ENCODE measurements at places on chromosomes 2 and 18. TPM values are rescaled to one million over a fixed set of nuclear protein-coding genes. Genes with fewer than 3 reads are reported as not detected.

MAL gene
- total RNA-seq: 127 TPM

CDK15 gene
- total RNA-seq: not detected

DNA sequence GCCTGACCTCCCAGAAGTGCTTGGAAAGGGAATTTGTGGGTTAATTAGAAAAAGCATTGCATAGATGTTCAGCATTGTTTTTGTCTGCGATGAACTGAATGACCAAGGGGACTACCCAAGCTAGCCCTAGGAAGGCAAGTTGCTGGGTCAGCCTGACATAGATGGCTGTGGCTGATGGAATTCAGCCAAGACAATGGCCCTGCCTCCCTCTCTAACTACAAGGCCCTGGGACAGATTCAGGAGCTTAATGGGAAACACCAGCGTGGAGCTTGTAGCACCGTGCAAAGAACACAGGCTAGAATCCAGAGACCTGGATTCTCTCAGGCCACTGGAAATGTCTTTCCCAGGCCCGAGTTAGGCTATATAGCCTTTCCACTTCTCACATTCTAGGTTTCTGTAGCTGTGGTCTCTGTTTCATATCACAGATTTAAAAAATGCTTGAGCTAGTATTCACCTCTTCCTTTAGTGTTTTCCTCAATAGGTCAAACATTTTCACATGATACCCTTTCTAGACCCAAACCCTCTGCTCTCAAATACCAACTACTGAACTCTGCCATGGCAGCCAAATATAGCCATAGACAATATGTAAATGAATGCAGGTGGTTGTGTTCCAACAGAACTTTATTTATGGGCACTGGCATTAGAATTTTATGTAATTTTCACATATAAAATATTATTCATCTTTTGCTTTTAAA, 294.3 kb upstream of the MEX3C start:
- peaks cover 41% of the 10 kb centered on the region for H3K27me3 ChIP-seq
- H3K4me1 ChIP-seq: no peaks in the 10 kb centered on the region
- no peak overlapping the region for H3K4me3 ChIP-seq
- no peak for DNase-seq
- H3K27ac ChIP-seq: no peak overlapping the region

DNA sequence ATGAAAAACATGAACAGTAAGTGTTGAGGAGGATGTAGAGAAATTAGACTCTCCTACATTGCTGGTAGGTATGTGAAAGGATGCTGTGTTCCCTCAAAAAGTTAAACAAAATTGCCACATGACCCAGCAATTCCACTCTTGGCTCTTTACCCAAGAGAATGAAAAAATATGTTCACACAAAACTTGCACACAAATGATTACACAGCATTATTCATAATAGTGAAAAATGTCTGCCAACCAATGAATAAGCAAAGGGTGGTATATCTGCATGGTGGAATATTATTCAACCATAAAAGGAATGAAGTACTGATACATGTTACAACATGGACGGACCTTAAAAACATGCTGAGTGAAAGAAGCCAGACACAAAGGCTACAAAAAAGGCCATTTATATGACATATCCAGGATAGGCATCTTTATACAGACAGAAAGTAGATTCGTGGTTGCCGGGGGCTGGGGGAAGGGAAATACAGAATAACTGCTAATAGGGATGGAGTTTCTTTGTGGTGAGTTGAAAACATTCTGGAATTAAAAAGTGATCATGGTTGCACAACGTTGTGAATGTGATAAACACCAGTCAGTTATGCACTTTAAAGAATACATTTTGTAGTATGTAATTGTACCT, 85.4 kb upstream of the MYO3B start:
- no peaks in the 10 kb centered on the region for H3K27me3 ChIP-seq
- H3K36me3 ChIP-seq: no peaks in the 10 kb centered on the region
- no peak for DNase-seq
- H3K27ac ChIP-seq: no peak overlapping the region

GRCh38 chr2:199288424-199288823, 169.3 kb downstream of the SATB2 start:
- H3K27ac ChIP-seq: no peak overlapping the region
- H3K36me3 ChIP-seq: no peaks in the 10 kb centered on the region
- H3K4me3 ChIP-seq: no peak overlapping the region
- H3K27me3 ChIP-seq: no peaks in the 10 kb centered on the region
- no peak for DNase-seq

ANTXR1 gene
- total RNA-seq: not detected

DNA sequence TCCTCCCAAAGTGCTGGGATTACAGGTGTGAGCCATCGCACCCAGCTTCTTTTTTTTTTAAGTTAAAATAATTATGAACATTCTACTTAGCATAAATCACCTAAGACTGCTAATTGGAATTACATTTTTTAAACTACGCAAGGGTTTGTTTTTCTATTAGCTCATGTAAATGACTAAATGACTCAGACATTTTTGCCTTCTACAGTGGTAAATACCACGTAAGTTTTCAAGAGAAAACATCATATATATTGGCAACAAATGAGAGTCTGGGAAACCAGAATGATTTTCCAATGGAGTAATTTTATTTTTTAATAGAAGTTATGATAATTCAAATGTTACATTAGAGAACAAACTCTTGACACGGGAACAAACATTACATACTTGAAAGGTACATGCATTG, 259.0 kb downstream of the ZNF385B start:
- no peak overlapping the region for H3K27ac ChIP-seq
- no peaks in the 10 kb centered on the region for H3K4me1 ChIP-seq
- H3K36me3 ChIP-seq: no peaks in the 10 kb centered on the region
- H3K27me3 ChIP-seq: no peaks in the 10 kb centered on the region

DNA sequence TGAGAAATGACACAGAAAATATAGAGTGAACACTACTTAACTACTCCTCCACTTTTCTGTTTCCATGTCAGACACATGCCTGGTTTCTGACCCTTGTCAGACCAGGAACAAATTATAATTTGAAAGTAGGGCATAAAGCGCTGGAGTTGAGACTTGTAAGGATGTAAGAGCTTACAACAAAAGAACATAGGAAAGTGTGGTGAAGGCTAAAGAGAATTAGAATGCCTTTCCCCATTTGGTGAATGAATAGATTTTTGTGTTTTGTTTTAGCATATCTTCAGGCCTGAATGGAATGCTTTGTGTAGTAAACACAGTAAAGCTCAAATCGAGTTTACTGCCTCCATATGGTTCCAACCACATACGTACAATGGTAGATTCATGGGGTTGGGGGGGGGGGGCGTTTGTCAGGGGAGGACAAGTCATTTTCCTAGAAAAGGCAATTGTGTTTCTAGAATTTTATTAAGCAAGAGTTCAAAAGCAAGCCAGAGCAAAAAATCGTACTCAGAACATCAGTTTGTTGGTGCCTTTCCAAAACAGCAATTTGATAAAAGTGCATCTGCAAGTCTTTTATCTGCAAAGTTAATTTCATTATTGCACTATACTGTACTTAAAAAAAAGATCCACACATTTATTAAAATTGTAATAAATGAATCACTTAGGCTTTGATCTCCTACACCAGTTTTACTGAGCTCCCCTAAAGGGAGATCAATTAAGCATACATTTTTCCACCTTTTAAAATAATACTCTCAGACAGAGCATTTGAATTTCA, 30.9 kb downstream of the NRXN1 start:
- H3K4me1 ChIP-seq: no peaks in the 10 kb centered on the region
- H3K27ac ChIP-seq: no peak overlapping the region
- no peak for DNase-seq
- H3K36me3 ChIP-seq: no peaks in the 10 kb centered on the region
- no peak overlapping the region for H3K4me3 ChIP-seq

- peaks cover 2% of the 10 kb centered on the region for H3K36me3 ChIP-seq
Observed at GRCh38 chr2:159046966-159047365, 78.5 kb downstream of the TANC1 start.

GRCh38 chr18:43863180-43863579, 585.9 kb upstream of the SYT4 start:
- H3K4me1 ChIP-seq: no peaks in the 10 kb centered on the region
- no peaks in the 10 kb centered on the region for H3K36me3 ChIP-seq
- DNase-seq: no peak
- no peaks in the 10 kb centered on the region for H3K27me3 ChIP-seq
- H3K27ac ChIP-seq: no peak overlapping the region

DNA sequence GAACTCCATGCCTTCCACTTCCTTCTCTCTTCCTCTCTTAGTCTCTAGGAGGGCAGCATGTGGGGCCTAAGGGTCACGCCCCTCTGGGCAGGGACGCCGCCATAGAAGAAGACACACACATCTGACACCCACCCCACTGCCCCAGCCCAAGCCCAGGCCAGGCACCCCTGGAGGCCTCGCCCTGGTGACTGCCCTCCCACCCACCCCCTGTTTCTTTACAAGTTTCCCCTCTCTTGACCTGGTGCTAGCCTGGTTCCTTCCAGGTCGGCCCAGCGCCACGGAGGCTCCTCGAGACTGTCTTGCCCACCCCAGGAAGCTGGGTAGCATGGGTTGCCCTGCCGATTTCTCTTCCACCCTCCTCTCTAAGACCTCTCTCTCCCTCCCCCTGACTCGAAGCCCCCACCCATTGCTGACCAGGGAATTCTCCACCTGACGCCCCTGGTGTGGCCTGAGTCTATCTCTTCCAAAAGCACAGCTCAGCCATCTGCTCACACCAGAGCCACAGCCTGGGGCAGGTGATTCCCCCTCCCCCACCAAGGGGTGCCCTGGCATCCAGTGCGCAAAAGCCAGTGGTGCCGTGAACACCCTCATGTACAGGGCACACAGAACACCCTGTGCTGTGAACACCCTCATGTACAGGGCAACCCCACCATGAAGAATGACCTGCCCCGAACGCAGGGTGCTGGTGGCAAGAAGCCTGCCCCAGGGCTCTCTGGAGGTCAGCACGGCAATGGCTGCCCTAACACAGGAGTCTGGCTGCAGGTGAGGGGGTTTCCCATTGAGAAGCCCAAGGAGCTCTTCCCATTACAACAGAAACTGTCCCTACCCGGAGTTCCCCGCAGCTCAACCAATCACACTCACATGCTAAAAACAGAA, 13.5 kb upstream of the SALL3 start:
- H3K27me3 ChIP-seq: peaks cover 29% of the 10 kb centered on the region
- H3K4me3 ChIP-seq: no peak overlapping the region

MYO5B gene
- total RNA-seq: 0.12 TPM

DNA sequence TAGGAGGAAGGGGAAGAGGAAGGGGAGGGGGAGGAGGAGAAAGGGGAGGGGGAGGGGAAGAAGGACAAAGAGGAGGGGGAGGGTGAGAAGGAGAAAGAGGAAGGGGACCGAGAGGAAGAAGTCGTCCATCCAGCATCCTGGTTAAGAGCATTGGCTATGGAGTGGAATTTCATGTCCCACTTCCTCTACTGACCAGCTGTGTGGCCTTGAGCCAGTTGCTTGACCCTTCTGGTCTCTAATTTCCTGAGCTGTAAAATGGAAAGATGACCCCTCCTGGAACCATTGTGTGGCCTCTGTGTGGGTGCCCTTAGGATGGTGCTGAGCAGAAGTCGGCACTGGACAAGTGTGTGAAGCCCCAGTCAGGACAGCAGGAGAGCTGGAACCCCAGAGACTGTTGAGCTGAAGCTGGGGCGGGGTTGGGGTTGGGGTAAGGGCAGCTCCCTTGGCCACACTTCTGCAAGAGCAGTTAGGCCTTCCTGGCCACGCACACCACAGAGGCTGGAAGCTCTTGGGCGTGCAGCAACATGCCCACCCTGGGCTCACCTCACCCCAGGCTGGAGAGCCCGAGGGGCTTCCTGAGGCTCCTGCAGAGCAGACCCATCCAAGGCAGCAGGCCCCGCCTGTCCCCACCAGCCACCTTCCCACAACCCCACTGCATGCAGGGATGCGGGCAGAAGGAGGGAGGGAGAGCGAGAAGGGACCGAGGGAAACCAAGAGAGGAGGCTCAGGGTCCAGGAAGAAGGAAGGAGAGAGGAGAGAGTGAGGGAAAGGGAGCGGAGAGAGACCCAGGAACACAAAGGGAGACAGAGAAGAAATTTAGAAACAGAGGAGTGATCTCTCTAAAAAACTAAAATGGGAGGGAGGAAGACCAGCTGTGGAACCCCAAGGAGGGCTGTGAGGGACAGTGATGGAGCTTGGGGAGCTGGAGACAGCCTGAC, 16.2 kb downstream of the ADRA2B start:
- peaks cover 5% of the 10 kb centered on the region for H3K27me3 ChIP-seq
- H3K4me3 ChIP-seq: no peak overlapping the region
- no peaks in the 10 kb centered on the region for H3K4me1 ChIP-seq
- no peak for DNase-seq
- no peak overlapping the region for H3K27ac ChIP-seq
- no peaks in the 10 kb centered on the region for H3K36me3 ChIP-seq

DRC1 gene
- total RNA-seq: not detected

- no peaks in the 10 kb centered on the region for H3K4me1 ChIP-seq
- peaks cover 14% of the 10 kb centered on the region for H3K27me3 ChIP-seq
- no peak overlapping the region for H3K27ac ChIP-seq
- H3K4me3 ChIP-seq: no peak overlapping the region
Observed at GRCh38 chr2:29082804-29083495, 8.6 kb upstream of the PCARE start.

TXNDC2 gene
- not detected for total RNA-seq

DNA sequence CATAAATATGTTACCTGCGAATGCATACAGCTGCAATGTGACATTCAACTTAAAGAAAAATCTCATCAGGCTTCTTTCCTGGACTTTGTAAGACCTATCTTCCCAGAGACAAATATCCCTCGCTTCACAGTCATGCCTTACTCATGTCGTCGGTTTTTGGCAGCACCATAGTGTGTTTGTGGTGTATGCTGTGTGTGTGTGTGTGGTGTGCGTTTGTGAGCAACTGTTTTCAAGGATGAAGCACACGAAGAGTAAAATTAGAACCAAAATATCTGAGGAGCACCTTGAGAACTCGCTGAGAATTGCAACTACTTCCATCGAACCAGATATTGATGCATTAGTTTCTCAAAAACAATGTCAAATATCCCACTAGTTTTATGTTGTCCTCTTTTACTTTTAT, 56.9 kb downstream of the ASB1 start:
- H3K4me3 ChIP-seq: no peak overlapping the region
- H3K36me3 ChIP-seq: no peaks in the 10 kb centered on the region
- DNase-seq: no peak
- no peaks in the 10 kb centered on the region for H3K4me1 ChIP-seq
- H3K27ac ChIP-seq: no peak overlapping the region

GRCh38 chr18:3485153-3486149, 35.5 kb downstream of the TGIF1 start:
- H3K4me1 ChIP-seq: peaks cover 6% of the 10 kb centered on the region
- DNase-seq: no peak
- H3K27ac ChIP-seq: no peak overlapping the region
- no peaks in the 10 kb centered on the region for H3K36me3 ChIP-seq
- peaks cover 24% of the 10 kb centered on the region for H3K27me3 ChIP-seq

Data from T-helper 17 cell (primary cell).